ENCODE measurements at places on chromosomes 7 and 10. TPM values are rescaled to one million over a fixed set of nuclear protein-coding genes. Genes with fewer than 3 reads are reported as not detected.

DNA sequence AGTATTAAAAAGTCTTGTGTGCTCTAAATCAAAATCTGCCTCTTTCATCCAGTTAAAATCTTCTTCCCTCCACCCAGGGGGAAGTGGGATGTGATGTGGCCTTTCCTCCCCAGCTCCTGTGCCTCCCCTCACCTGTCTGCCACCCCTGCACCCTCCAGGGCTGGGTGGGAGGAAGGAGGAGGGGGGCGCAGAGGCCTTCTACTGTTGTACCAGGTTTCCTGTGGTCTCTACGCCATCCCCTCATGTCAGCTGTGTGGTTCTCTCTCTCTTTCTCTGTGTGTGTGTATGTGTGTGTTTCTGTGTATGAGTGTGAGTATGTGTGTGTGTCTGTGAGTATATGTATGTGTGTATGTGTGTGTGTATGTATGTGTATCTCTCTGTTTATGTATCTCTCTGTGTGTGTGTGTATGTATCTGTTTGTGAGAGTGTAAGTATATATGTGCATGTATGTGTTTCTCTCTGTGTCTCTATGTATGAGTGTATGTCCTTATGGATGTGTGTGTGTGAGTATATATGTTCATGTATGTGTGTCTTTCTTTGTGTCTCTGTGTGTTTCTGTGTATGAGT, 45.5 kb upstream of the C10orf71 start:
- H3K27ac ChIP-seq = no peak overlapping the region
- peaks cover 13% of the 10 kb centered on the region for H3K4me1 ChIP-seq
- H3K4me3 ChIP-seq = no peak overlapping the region

Gene POLR2J2
- 4.3 TPM for total RNA-seq

Gene COL28A1
- 8.1 TPM for total RNA-seq

DNA sequence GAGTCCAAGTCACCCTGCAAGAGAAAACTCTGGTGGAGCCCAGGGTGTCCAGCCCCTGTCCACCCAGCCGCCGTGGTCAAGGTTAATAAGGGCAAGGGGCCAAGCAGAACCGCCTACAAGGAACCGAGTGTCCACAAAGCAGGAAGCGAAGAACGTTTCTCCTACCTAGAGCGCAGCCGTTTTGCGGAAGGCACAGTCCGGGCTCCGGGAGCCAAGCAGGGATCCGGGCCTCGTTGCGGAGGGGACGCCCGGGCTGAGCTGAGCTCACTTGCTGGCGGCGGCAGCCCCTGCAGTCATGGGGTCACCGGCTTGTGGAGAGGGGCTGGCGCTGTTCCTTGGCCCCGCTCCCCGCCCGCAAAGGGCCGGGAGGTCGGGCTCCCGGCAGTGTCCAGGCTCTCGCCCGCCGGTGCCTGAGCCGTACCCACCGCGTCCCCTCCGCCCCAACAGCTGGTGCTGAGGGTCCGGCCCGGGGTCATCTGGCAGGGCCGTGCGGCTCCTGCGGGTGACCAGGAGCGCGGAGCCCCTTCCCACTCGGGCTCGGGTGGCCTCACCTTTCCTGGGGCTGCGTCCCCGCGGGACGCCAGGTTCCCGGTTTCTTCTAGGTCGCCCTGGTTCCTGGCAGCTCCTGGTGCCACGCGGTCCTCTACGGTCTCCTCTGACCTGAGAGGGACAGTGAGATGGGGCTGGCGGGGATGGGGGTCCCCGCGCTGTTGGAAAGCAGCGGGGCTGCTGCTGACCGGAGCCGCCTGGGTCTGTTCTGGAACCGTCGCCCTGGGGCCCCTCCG, 14.0 kb upstream of the ZNF273 start:
- DNase-seq = no peak
- no peaks in the 10 kb centered on the region for H3K36me3 ChIP-seq
- peaks cover 18% of the 10 kb centered on the region for H3K4me1 ChIP-seq
- H3K27ac ChIP-seq = no peak overlapping the region
- H3K4me3 ChIP-seq = peak overlapping the region; percentile 58

Gene SAMD9
- total RNA-seq = 2.9 TPM

DNA sequence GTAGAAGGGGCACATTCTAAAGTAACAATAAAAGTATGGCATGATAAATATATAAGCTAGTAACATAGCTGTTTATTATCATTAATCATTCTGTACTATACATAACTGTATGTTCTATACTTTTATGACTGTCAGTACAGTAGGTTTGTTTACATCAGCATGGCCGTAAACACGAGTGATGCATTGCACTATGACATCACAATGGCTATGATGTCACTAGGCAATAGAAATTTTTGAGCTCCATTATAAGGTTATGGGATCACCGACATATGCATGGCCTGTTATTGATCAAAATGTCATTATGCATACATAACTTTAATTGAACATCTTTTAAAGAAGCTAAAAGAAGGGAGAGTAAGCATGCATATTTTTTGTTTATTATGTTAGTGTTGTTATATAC, 200.1 kb upstream of the SHH start:
- no peak overlapping the region for H3K4me3 ChIP-seq
- DNase-seq = no peak
- H3K27me3 ChIP-seq = peaks cover 7% of the 10 kb centered on the region
- H3K27ac ChIP-seq = no peak overlapping the region
- H3K36me3 ChIP-seq = no peaks in the 10 kb centered on the region
- H3K4me1 ChIP-seq = no peaks in the 10 kb centered on the region

GRCh38 chr10:3775696-3776551, 9.1 kb downstream of the KLF6 start:
- peak overlapping the region; percentile 100 for H3K27ac ChIP-seq
- peaks cover 64% of the 10 kb centered on the region for H3K36me3 ChIP-seq
- no peak overlapping the region for H3K4me3 ChIP-seq

- H3K36me3 ChIP-seq = no peaks in the 10 kb centered on the region
- H3K27ac ChIP-seq = no peak overlapping the region
Measured at GRCh38 chr10:113056030-113056429, 106.0 kb downstream of the TCF7L2 start.

- H3K36me3 ChIP-seq = peaks cover 12% of the 10 kb centered on the region
- H3K4me1 ChIP-seq = peaks cover 5% of the 10 kb centered on the region
- no peak overlapping the region for H3K4me3 ChIP-seq
- no peaks in the 10 kb centered on the region for H3K27me3 ChIP-seq
- no peak for DNase-seq
Measured at GRCh38 chr7:140691376-140692045, 5.0 kb upstream of the NDUFB2 start.

GRCh38 chr10:1434202-1434601, 303.1 kb downstream of the ADARB2 start:
- DNase-seq = no peak
- H3K4me3 ChIP-seq = no peak overlapping the region
- H3K4me1 ChIP-seq = no peaks in the 10 kb centered on the region
- no peaks in the 10 kb centered on the region for H3K36me3 ChIP-seq

DNA sequence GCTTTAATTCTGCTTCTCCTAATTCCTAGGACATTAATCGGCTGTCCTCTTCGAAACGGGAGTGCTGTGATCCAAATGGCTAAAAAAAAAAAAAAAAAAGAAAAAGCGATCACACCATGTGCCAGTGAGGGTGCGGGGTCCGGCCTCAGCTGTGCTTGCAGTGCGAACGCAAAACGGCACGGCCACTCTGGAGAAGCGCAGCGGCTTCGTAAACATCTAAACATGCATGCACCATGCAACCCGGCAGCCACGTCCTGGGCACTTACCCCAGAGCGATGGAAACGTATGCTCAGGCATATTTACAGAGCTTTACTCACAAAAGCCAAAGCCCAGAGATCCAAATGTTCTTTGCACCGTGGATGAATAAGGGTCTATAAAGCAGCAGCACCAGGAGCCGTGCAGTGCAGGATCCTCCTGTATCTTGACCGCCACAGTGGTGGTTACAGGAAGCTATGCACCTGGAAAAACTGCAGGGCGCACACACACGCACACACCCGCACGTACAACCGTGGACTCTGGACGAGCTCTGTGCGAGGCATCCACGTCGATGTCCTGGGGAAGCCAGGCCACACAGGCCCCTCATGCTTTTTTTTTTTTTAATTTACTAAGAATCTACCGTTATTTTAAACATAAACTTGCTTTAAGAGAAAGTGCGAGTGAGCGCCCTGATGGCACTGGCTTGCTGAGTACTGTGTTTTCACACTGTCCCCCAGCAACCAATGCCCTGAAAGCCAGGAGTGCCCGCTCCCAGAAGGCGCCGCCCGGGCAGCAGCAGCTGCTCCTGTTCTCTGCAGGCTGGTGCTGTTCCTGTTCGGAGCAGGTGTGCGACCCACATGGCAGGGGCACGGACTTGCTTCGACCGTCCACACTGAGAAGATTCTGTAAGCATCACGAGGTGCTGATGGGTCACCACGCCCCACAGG, 25.0 kb downstream of the GPER1 start:
- no peak overlapping the region for H3K27ac ChIP-seq
- no peaks in the 10 kb centered on the region for H3K27me3 ChIP-seq
- H3K4me1 ChIP-seq = no peaks in the 10 kb centered on the region
- DNase-seq = no peak
- no peak overlapping the region for H3K4me3 ChIP-seq

DNA sequence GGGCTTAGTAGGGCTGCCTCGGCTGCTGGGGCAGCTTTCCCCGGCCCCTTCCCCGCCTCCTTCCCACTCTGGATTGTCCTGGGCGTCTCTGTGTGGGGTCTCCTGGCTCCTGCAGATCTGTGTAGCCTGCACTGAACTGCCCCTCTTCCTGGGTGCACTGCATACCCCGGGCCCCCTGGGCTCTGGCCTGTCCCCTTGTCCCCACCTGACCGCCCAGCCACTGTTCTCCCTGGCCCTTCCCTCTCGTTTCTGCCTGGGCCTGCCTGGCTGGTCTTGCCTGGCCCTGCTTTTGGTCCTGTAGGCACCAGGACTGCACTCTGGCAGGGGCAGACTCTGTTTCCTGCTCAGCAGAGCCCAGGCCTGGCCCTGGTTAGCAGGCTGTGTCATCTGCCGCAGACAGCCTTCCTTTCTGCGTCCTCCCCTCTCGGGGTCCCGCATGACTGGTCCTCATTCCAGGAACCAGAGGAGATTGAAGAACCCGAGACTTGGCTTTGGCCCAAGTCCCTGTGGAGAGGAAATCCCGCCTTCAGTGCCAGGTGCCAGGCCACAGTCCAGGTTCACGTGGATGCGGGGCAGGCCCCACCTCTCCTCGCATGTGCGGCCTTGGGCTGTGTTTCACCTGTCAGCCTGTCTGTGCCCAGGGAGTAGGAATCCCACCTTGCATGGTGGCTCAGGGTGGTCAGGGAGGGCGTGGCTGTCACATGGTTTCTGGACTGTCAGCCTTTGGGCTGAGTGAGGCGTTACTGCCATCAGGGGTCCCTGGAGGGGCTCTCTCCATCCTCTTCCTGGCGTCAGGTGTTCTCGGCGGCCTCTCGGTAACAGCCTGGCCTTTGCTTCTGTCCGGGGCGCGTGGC, 9.2 kb downstream of the INPP5A start:
- no peak overlapping the region for H3K27ac ChIP-seq
- no peak for DNase-seq
- no peaks in the 10 kb centered on the region for H3K27me3 ChIP-seq
- H3K4me1 ChIP-seq = peaks cover 56% of the 10 kb centered on the region
- H3K36me3 ChIP-seq = no peaks in the 10 kb centered on the region

Gene ZNF804B
- total RNA-seq = not detected

DNA sequence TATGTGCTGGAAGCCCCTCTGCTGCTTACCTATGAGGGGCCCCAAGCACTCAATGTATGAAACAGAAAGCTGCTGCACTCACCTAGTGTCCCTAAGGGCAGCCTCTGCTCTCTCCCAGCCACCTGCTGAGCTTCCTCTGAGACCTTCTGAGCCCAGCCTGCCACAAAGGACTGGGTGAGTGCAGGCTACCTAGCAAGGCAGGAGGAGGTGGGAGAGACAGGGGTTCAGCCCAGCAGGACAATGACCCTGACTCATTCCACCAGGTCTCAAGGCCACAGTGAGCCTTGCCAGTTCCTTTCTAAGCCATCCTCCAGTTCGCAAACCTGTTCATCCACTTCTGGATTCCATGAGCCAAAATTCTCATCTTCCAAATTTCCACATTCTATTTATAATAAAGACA, 16.3 kb downstream of the VOPP1 start:
- H3K27ac ChIP-seq = no peak overlapping the region
- peaks cover 22% of the 10 kb centered on the region for H3K4me1 ChIP-seq
- peaks cover 18% of the 10 kb centered on the region for H3K36me3 ChIP-seq
- no peaks in the 10 kb centered on the region for H3K27me3 ChIP-seq
- H3K4me3 ChIP-seq = no peak overlapping the region

DNA sequence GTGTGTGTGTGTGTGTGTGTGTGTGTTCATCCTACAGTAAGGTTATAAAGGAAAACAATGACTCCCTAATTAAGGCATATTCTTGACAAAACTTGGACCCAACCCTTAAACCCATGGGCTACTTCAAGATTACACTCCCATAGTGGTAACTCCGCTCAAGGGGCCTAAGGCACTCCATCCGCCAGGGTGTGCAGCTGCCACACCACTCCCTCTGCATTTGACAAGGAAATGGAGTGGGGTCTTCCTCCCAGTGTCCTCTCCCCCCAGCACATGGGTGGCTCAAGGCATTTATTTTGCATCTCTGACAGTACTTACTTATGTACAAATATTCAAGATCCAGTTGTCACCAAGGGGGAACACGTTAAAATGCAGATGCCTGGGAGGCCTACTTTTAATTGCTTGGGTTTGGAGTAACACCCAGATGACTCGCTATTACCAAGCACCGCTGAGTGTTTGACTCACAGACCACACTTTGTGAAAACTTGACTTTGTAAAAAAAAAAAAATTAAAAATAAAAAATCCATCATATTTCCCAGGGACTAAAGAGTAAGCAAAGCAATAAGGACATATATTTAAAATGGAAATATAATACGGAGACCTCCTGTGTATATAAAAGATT, 53.0 kb upstream of the AGR3 start:
- no peaks in the 10 kb centered on the region for H3K4me1 ChIP-seq
- H3K27me3 ChIP-seq = no peaks in the 10 kb centered on the region
- no peak overlapping the region for H3K4me3 ChIP-seq
- H3K27ac ChIP-seq = no peak overlapping the region
- DNase-seq = no peak

- H3K27me3 ChIP-seq = peaks cover 28% of the 10 kb centered on the region
- H3K36me3 ChIP-seq = no peaks in the 10 kb centered on the region
- H3K4me1 ChIP-seq = no peaks in the 10 kb centered on the region
- H3K27ac ChIP-seq = no peak overlapping the region
- no peak overlapping the region for H3K4me3 ChIP-seq
Measured at GRCh38 chr10:123583639-123584418, 82.3 kb upstream of the GPR26 start.

Gene ZNF679
- total RNA-seq = not detected

DNA sequence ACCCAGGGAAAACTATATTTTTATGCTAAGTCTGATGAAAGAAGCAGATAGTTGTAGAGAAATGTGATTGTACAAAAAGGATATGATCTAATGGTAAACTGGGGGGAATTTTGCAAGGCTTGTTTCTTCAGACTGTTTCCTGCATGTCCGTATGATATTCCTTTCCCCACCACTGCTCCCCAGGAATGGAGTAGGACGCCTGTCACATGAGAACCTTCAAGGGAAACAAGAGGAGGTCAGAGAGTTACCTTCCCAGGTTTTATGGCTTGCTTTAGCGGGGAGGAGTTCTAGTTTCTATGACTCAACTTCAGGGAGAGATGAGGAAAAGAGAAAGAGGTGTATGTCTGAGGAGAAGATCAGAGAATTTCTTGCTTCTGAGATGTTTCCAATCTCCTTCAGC, 16.4 kb upstream of the ITPRID1 start:
- H3K36me3 ChIP-seq = no peaks in the 10 kb centered on the region
- no peak for DNase-seq
- no peak overlapping the region for H3K27ac ChIP-seq
- H3K4me1 ChIP-seq = no peaks in the 10 kb centered on the region
